ENCODE measurements at places on chromosomes 5 and 9.

DNA sequence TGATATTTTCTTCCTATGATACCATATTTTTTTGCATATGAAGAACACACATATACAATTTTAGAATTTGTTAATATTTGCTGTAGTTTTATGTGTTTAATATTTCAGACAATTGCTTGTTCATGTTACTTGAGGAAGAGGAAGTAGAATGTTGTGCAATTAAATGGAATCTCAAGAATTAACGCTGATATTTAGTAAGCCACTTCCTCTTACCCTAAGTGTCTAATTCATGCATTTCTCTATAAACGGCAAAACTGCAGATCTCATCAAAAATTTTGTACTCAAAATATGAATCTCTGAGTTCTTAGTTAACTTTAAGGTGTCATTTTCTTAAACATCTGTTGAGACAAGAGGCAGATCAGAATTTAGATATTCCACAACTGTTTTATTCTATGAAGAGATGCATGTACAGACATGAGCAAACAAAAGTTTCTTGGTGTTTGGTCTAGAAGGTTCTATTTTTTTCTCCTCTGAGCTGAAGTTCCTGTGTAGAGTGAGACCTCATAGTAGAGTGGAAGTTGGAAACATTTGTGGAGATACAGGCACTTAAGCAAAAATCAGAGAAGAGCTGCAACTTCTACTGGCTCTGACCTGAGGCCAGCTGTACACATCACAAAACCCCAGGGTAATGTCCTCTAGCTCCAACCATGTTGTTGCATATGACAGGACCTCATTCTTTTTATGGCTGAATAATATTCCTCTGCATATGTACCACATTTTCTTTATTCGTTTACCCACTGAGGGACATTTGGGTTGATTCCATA lies 16.6 kb upstream of the TGFBI start:
- no peak overlapping the region for H3K4me3 ChIP-seq
- peaks cover 17% of the 10 kb centered on the region for H3K4me1 ChIP-seq
- DNase-seq = no peak
- H3K27ac ChIP-seq = no peak overlapping the region

DNA sequence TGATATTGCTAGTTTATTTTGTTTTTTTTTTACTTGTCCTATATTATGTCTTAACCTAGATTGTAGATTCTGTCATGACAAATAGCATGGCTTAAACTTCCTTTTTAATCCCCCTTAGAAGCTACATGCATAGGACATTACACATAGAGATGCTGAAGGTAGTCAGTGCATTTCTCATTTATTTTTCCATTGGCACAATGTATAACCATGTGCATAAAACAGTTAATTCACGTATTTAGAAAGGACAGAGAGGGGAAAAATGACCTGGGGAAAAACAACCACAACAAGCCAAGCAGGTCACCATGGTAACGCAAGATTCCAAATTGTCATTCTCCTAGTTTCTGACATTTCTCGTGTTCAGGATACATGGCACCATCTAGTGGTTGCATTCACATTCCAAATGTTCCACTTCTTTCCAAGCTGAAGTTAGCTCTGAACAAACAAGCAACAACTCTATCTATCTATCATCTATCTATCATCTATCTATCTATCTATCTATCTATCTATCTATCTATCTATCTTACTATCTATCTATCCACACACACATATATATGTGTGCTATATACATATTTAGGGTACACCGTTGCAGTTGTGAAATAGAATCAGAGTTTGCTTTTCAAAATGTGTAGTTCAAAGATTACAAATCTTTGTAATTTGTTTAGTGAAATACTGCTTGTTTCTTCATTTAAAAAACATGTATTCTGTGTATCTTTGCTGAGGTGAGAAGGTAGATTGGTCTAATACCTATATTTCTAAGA lies 487.2 kb upstream of the ST8SIA4 start:
- no peaks in the 10 kb centered on the region for H3K4me1 ChIP-seq
- H3K4me3 ChIP-seq = no peak overlapping the region
- H3K36me3 ChIP-seq = no peaks in the 10 kb centered on the region
- no peak overlapping the region for H3K27ac ChIP-seq

DNA sequence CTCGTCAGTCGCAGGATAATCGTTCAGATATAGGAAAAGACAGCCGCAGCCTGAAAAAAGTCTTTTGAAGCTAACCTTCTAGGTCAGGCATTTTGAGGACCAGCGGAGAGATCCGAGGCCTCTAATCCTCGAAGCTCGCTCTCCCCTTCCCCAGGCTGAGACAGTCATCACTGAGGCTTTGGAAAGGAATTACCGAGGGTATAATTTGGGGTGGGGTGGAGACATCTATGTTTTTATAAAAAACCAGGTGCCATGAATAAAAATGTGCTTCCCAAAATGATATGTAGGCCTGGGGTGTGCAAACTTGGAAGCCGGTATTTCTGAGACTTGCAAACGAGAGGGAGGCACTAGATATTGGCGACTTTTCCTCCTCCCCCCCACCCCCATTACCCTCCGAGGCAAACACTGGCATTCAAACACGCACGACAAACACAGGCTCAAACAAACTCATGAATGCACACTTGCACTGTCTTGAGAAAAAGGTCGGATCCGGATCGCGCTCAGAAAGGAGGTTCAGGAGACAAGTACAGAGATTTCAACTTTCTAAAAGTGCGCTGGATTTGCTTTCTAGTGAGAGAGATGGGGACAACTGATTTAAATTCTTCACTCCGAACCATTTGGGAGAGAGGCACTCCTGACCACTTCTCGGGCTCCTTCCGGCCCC lies 935 bp upstream of the MSX2 start:
- H3K4me3 ChIP-seq = peak overlapping the region; percentile 78
- DNase-seq = no peak
- peaks cover 24% of the 10 kb centered on the region for H3K4me1 ChIP-seq

GRCh38 chr5:14171621-14172020 lies 28.5 kb downstream of the TRIO start:
- DNase-seq = no peak
- H3K4me1 ChIP-seq = peaks cover 78% of the 10 kb centered on the region
- H3K4me3 ChIP-seq = no peak overlapping the region
- H3K27ac ChIP-seq = no peak overlapping the region

GRCh38 chr5:179065703-179066102 lies 5.5 kb downstream of the ZNF354C start:
- no peak overlapping the region for H3K4me3 ChIP-seq
- no peak overlapping the region for H3K27ac ChIP-seq
- peaks cover 8% of the 10 kb centered on the region for H3K4me1 ChIP-seq
- H3K27me3 ChIP-seq = no peaks in the 10 kb centered on the region

GRCh38 chr5:94815313-94816039 lies 197.0 kb downstream of the SLF1 start:
- no peaks in the 10 kb centered on the region for H3K36me3 ChIP-seq
- no peak overlapping the region for H3K27ac ChIP-seq
- no peaks in the 10 kb centered on the region for H3K27me3 ChIP-seq
- no peak overlapping the region for H3K4me3 ChIP-seq
- H3K4me1 ChIP-seq = no peaks in the 10 kb centered on the region

GRCh38 chr9:108784998-108785397 lies 70.8 kb downstream of the ACTL7B start:
- peak; percentile 8 for DNase-seq
- H3K27ac ChIP-seq = peak overlapping the region; percentile 56
- H3K27me3 ChIP-seq = no peaks in the 10 kb centered on the region
- no peak overlapping the region for H3K4me3 ChIP-seq
- H3K36me3 ChIP-seq = no peaks in the 10 kb centered on the region
- H3K4me1 ChIP-seq = peaks cover 3% of the 10 kb centered on the region

DNA sequence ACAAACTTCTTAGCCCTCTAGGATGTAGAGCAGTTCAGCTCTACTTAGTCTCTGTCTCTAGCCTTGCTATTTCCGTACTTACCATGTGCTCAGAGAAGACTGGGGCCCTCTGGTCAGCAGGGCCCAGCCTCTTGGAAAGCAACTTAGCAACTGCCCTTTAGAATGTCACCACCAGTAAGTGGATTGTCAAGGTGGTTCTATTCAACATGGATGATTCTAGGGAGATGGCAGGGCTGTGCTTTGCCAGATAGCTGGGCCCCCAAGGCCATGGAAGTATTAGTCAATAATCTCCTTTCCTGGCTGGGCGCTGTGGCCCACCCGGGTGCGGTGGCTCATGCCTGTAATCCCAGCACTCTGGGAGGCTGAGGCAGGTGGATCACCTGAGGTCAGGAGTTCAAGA lies 177.6 kb upstream of the MVB12B start:
- H3K27ac ChIP-seq = no peak overlapping the region
- DNase-seq = no peak
- H3K4me3 ChIP-seq = no peak overlapping the region
- H3K36me3 ChIP-seq = no peaks in the 10 kb centered on the region
- H3K4me1 ChIP-seq = no peaks in the 10 kb centered on the region

DNA sequence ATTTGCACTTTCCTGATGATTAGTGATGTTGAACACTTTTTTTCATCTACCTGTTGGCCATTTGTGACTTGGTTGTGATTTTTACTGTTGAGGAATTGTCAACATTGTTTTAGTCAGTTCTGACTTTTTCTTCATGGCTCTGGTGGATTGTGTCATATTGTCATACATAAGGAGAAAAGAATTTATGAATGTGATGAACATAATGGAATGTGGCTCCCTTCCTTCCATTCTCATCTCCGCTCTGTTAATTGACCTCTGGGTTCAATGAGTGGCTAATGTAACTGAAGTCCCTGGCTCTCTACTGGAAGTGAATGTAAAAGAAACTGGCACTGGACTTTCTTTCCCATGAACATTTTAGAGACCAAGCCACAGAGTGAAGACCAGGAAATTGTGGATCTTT lies 49.2 kb downstream of the KIAA1958 start:
- H3K4me3 ChIP-seq = no peak overlapping the region
- no peak for DNase-seq
- H3K27me3 ChIP-seq = no peaks in the 10 kb centered on the region
- H3K4me1 ChIP-seq = peaks cover 8% of the 10 kb centered on the region
- no peak overlapping the region for H3K27ac ChIP-seq

- no peaks in the 10 kb centered on the region for H3K27me3 ChIP-seq
- peaks cover 5% of the 10 kb centered on the region for H3K4me1 ChIP-seq
- no peak overlapping the region for H3K4me3 ChIP-seq
- DNase-seq = no peak
- H3K36me3 ChIP-seq = no peaks in the 10 kb centered on the region
Measured at GRCh38 chr9:89436963-89437625, 60.8 kb downstream of the SEMA4D start.

DNA sequence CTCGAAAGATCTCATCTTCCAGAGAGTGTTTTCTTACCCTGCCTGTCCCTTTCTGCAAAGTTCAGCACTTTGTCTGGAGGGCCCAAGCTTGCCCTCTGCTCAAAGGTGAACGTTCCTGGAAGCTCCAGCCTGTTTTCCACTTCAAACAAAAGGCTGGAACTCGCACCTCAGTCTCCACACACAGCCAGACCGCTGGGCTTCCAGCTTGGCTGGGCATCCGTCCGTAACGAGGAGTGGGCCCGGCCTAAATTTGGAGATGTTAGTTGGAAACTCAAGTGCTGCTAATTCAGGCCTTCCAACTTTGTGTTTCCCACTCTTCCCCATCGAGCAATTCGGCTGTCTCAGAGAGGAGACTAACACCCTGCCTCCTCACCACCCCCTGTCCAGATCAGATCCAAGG lies 35.1 kb downstream of the FGF18 start:
- H3K27ac ChIP-seq = no peak overlapping the region
- H3K4me3 ChIP-seq = no peak overlapping the region
- peaks cover 5% of the 10 kb centered on the region for H3K4me1 ChIP-seq
- no peak for DNase-seq

GRCh38 chr5:55851675-55851979 lies 470 bp downstream of the IL31RA start:
- H3K4me1 ChIP-seq = peaks cover 17% of the 10 kb centered on the region
- no peak for DNase-seq
- no peak overlapping the region for H3K27ac ChIP-seq
- H3K36me3 ChIP-seq = no peaks in the 10 kb centered on the region

- no peaks in the 10 kb centered on the region for H3K4me1 ChIP-seq
- no peaks in the 10 kb centered on the region for H3K27me3 ChIP-seq
- no peak overlapping the region for H3K27ac ChIP-seq
- H3K4me3 ChIP-seq = no peak overlapping the region
- H3K36me3 ChIP-seq = no peaks in the 10 kb centered on the region
Measured at GRCh38 chr5:150454492-150455229, 5.1 kb upstream of the RPS14 start.
